Activated T-cell treated with anti-CD3 and anti-CD28 coated beads, Interleukin-2, amount 50 U/mL, for 72 hours (primary cell): ENCODE measurements at places on chromosomes 3 and 15.

DNA sequence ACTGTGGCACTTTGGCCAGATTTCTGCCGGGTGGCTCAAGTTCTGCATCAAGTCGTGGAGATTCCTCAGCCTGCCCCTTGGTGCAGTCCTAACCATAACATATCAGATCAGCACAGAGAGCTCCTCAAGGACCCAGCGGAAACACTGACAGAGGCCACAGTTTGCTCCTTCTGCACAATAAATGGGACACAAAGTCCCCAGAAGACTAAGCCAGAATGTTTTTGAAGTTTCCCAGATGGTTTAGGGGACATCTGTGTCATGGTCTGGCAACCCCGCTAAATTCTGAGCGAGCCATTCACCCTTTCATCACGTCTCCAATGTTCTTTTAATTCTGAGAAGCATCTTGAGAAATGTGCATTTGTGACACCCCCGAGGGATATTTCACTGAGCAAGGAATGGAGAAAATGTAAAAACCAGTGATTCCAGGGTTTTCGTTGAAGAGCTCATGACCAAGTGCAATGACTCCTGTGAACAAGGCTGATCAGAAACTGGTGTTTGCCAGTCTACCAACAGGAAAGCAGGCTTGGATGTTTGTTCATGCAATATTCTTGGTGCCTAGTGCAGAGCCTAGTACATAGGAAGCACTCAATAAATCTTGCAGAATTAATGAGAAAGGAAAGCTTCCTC lies 64.8 kb upstream of the LMCD1 start:
- no peak for DNase-seq

GRCh38 chr3:193271101-193271840 lies 30.2 kb downstream of the PLAAT1 start:
- no peak for DNase-seq

- DNase-seq: peak; percentile 39
These were observed 98.6 kb downstream of the TPRG1 start for GRCh38 chr3:189270248-189270832.

GRCh38 chr3:195162033-195162669 lies 108.8 kb downstream of the XXYLT1 start:
- peak; percentile 26 for DNase-seq

- DNase-seq: no peak
These were observed 117.8 kb downstream of the LRIG1 start for GRCh38 chr3:66383023-66383422.

DNA sequence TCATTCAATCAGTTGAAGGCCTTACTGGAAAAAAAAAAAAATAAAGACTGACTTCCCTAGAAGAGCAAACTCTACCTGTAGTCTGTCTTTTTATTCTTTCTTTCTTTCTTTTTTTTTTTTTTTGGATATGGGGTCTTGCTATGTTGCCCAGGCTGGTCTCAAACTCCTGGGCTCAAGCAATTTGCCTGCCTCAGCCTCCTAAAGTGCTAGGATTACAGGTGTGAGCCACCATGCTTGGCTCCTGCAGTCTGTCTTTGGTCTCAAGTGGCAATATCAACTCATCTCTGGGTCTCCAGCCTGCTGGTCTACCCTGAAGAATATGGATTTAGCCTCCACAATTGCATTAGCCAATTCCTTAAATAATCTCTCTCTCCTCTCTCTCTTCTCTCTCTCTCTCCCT lies 167.7 kb upstream of the P2RY1 start:
- DNase-seq: no peak

DNA sequence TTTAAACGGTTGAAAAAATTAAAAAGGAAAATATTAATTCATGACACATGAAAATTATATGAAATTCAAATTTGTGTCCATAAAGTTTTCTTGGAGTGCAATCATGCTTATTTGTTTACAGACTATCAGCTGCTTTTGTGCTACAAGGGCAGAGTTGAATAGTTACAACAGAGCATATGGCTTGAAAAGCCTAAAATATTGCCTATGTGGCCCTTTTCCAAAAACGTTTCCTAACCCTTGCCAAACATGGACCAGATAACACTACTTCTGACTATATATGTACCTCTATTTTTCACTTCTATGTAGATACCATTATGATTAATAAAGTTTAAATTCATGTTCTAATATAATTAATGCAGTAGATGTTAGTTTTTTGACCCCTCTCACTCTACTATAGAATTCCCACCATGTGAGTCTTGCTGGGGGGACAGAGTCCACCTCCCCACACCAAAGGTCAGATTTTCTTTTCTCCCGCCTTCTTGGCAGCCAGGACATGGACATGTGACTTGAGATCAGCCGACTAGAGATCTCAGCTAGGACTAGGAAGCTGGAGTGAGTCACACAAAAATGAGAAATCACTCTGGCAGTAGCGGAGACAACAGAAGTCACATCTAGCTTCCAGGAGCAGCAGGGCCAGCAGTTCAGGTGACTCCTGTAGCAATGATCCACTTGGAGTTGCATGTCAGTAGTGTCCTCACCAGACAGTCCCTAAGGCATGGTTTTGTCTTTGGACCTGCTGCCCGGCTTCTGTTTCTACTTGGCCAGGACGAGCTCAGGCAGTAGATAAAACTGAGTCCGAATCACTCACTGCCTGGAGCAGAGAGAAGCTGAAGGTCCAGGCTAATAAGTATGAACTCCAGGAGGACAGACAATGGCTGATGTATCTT lies 22.4 kb downstream of the CIAO2A start:
- no peak for DNase-seq

GRCh38 chr3:183455089-183455488 lies 26.7 kb upstream of the MCF2L2 start:
- DNase-seq: no peak

- no peak for DNase-seq
These were observed 63.9 kb downstream of the XXYLT1 start for GRCh38 chr3:195207056-195207455.

GRCh38 chr15:101520395-101520794 lies 30.9 kb upstream of the PCSK6 start:
- DNase-seq: no peak

GRCh38 chr3:126208606-126209256 lies 28.3 kb upstream of the ALDH1L1 start:
- no peak for DNase-seq

GRCh38 chr15:92306663-92307062 lies 87.0 kb upstream of the ST8SIA2 start:
- no peak for DNase-seq

DNA sequence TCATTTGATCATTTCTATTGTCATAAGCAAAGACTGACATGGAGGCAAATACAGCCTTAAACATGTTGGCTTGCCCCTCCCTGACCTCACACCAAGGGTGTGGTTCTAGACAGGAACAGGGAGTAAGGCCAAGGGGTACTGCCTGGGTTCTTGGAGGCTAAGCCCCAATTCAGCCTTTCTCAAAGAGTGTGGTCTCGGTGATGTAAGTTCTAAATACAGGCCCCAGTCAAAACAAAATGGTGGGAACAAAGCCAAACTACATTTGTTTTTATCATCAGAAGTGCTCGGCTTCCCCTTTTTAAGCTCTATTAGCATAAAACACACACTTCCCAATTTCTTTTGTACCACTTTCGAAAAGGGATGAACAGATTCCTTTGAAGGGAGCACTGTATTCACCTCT lies 129.5 kb downstream of the ATP8B4 start:
- no peak for DNase-seq

DNA sequence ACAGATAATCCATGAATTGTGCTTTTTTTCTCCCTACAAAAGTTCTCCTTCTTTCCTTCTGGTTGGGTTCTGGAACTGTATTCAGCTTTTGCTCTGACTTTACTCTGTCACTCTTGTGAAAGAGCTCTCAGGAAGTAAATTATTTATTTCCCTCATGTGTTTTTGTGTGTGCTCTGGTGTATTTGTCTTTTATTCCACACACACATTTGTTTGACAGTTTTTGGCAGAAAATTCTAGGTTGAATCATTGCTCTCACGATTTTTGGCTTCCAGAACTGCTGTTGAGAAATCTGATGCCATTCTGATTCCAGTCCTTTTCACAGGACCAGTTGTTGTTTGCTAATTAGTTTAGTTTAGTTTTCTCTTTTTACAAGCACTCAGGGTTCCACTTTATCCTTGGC lies 172.8 kb downstream of the PLCH1 start:
- DNase-seq: no peak

GRCh38 chr3:186759231-186759930 lies 24.0 kb upstream of the EIF4A2 start:
- no peak for DNase-seq

DNA sequence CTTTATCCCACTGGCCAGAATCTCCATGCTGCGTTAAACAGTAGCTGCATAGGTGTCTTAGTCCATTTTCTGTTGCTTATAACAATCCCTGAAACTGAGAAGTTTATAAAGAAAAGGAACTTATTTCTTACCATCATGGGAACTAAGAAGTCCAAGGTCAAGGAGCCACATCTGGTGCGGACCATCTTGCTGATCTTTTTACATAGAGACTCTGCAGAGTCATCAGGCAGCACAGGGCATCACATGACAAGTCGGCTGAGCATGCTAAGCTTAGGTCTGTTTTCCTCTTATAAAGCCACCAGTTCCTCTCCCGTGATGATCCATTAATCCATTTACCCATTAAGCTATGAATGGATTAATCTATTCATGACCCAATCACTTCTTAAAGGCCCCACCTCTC lies 22.4 kb upstream of the FAM174B start:
- no peak for DNase-seq

GRCh38 chr15:31606931-31607497 lies 280.4 kb downstream of the KLF13 start:
- no peak for DNase-seq

DNA sequence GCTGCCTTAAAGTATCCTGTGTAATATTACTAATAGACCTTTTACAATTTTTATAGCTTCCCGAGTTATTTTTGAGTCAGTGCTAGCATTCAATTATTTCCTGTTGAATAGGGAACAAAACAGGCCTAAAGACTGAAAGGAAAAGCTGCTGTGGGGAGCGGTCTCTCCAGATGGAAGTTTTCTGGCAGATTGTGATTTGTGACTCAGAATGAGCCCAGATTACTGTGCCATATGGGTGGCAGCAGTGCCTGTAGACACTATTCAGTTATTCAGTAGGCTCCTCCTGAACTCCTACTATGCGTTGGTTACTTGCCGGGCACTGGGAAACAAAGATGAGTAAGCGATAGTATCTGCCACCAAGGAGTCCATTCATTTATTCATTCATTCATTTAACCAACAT lies 211.8 kb downstream of the CHST2 start:
- no peak for DNase-seq

DNA sequence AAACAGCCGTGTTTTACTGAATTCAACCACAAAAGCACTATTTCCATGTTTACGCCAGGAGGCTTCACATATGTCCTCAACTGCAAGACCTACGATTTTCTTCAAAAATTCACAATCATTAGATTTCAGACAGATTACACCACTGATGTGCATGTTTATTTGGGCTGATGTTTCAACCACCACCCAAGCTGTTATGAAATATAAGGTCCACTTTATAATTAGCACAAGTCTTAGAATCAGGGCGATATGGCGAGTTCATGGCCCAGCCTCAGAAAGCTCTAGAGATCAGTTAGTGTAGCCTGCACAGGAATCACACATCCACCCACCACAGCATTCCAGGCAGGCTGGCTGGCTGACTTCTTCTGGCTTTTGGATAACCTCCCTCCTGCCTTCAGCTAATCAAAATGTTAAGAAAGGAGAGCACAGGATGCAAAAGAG lies 15.4 kb downstream of the SH3BP5 start:
- DNase-seq: no peak

DNA sequence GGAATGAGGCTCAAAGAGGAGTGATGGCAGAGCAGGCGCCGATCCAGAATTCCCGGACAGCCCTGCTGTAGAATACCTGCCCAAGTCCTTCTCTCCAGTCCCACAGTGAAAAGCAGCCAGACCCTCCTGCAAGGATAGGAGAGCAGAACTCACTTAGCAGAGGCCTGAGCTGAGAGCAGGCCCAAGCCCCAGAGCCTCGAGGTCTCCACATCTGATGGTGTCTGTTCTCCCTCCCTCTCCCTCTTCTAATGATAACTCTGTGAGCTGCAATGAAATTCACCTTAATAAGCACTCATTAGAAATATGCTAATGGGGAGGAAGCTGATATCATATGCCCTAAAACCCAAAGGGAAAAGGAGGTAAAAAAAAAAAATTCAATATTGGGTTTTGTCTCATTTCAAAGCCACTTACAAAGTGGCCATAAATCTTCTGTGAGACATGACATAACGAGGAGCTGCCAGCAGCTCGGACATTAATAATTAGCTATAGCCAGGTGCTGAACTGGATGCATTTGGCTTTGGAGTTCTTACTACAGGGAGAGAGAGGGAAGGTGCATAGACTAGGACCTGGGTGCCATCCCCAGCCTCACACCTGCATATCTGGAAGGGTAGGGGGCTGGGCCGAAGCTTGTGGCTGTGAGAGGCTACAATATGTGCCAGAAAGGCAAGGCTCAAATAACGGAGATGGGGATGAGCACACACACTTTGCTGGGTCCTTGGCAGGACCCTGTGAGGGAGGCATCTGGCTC lies 108.4 kb downstream of the MEGF11 start:
- DNase-seq: no peak
